Activated T-cell treated with anti-CD3 and anti-CD28 coated beads, Interleukin-2, amount 50 U/mL, for 48 hours (primary cell): ENCODE measurements at places on chromosomes 6 and 20.

DNA sequence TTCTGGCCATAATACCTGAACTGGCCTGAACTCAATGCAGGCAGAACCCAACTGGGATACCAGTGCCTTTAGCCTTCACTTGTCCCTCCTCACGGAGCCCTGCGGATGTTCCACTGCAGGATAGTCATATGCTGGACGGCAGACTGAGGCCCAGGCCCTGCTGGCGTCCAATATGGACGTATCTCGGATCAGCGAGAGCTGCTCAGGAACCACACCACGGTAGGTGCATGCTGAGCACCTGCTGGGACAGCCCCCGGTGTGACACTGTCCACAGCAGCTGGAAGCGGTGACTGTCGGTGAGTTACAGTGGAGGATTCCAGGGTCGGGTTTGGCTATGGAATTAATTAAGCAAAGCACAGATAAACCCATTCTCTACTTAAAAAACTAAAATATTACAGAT lies 48.7 kb downstream of the PSMG4 start:
- no peak for DNase-seq

GRCh38 chr6:51432481-51432880 lies 613.8 kb downstream of the TFAP2B start:
- DNase-seq = no peak

DNA sequence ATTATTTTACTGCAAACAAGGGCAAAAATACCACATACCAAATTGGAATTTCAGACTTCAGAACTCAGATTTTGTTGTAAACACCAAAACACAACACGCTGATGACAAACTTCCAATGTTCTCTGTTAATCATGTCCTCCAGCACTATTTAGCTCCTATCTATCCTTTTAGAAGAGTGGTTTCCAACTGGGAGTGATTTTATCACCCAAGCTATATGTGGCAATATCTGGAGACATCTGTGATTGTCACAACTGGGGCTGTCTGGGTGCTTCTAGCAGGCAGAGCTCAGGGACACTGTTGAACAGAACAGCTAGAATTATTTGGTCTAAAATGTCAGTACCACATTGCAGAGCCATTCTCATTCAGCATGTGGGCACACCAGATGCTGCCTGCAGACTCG lies 244.6 kb downstream of the FOXC1 start:
- DNase-seq = no peak

DNA sequence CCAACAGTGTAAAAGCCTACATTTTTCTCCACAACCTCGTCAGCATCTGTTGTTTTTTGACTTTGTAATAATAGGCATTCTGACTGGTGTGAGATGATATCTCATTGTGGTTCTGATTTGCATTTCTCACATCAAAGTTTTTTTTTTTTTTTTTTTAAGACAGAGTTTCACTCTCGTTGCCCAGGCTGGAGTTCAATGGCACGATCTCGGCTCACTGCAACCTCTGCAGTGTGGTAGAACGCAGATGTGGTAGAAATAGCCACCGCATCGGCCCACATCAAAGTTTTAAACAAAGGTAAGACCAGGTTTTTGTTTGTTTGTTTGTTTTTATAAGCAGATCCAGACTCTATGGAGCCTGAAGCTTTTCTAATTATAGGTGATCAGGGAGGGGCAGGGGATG lies 12.7 kb upstream of the PPP1R3G start:
- DNase-seq = no peak

GRCh38 chr6:87653074-87653962 lies 48.7 kb downstream of the AKIRIN2 start:
- no peak for DNase-seq

GRCh38 chr6:33579828-33580714 lies at the start of gene BAK1:
BAK1 (minus strand) TSS chr6:33580276; CDS start chr6:33577604, 2,672 bp downstream.
- peak; percentile 85 for DNase-seq

DNA sequence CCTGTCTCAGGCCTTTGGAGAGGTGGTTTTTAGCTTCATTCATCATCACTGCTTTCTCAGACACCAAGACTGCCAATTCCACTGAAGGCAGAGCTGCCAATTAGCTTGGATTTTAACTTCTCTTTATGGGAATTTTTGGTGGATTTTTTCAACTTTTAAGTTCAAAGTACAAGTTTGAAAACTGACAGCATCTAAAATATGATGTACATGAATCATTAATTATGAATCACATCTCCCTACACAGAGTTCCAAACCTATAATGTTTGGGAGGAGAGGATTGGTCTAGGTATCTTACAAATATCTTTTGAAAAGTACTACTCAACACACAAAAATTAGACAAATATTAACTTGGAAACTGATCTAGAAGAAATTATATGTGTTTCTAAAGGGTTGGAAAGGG lies 25.5 kb downstream of the CNKSR3 start:
- no peak for DNase-seq

DNA sequence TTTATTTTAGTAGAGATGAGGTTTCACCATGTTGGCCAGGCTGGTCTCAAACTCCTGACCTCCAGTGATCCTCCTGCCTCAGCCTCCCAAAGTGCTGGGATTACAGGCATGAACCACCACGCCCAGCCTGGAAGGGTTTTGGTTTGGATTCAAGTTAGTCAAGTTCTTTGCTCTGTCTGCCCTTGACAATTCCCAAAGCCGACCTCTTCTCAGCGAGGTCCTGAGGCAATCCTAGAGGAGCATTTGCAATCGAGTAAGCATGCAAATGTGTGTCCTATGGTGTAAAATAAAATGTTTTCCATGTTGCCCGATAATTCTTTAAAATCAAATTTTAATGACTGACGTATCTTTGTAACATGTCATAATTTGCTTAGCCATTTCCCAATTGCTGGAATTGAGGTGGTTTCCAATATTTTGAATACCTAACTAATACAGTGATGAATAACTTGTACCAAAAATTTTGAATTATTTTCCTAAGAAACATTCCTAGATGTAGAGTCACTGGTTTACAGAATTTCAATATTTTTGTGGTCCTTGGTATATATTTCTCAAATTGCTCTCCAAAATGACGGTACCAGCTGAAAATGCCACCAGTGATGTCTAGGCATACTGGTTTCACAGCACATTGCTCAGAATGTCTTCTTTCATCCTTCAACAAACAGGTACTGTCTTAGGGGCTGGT lies 38.7 kb downstream of the GTF2H5 start:
- DNase-seq = no peak

DNA sequence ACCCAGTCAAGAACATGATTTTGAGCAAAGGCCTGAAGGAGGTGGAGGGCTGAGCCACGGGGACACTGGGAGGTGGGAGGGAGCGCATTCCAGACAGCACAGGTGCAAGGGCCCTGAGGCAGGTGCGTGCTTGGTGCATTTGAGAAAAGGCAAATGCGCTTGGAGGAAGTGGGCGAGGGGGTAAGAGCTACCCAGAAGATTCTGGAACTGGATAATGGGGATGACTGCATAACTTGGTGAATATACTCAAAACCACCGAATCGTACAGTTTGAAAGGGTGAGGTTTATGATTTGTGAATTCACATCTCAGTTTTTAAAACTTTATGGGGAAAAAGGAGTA lies 9.8 kb downstream of the PREX1 start:
- no peak for DNase-seq
